ENCODE measurements at places on chromosomes 3 and 15.

DNA sequence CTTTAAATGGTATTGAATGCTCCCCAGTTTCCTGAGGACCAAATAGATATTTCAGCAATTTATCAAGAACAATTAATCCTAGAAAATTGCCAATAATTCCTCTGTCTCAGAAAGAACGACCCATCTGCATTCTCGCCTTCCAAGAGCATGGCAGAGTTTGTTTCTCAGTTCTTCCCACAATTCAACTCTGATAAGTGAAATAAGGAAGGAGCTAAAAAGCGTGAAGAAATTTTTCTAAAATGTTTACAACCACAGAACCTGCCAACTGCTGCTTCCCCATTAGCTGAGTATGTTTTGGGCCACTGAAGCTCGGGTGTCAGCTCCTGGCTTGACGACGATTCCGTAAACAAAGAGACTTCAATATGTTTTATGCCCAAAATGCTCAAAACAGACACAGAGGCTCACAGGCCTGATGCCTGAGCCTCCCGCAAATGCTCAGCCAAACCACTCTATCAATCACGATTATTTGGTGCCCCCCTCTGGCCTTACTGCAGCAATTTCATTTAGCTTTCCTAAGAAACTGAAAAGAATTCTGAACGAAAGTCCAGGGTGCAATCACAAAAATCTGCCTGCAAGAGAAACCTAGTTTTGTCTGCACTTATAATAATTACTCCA, 259.2 kb upstream of the CCDC54 start:
- no peak for DNase-seq

- no peak for DNase-seq
Observed at GRCh38 chr15:80940331-80940730, 49.3 kb downstream of the MESD start.

- DNase-seq, result no peak
Observed at GRCh38 chr3:124666067-124666466, 64.2 kb upstream of the UMPS start.

DNA sequence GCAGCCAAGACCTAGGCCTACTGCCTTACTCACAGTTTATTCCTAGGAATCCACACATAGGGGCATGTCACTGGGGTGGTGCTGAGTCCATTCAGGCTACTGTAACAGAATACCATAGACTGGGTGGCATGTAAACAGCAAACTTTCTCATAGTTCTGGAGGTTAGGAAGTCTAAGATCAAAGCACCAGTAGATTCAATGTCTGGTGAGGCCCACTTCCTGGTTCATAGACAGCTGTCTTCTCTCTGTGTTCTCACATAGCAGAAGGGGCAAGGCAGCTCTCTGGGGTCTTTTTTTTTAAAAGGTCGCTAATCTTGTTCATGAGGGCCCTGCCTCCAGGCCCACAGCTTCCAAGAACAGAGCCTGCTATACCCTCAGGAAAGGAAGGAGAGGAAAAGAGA, 113.9 kb upstream of the MANF start:
- DNase-seq, result no peak

DNA sequence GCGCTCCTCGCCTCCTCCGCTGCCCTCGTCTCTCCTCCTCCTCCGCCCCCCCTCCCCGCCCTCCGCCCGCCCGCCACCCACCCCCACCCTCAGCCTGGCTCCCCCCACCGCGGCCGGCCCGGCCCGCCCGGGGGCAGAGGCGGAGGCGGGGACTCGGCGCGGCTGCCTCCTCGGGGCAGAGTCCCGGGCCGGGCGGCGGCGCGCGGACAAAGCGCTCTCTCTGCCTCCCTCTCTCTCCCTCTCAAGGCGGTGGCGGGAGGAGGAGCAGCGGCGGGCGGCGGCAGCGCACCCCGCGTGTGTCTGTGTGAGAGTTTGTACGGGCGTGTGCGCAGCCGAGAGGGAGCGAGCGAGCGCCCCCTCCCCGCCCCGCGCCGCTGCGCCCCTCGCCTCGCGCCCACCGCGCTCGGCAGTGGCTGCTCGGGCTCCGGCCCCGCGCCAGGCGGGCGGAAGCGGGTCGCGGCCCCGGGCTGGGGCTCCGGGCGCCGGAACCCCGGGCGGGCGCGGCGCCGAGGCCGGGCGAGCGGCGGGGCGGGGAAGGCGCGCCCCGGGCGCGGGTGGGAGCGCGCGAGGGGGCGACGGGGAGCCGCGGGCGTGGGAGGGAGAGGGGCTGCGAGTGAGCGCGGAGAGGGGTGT, at the start of gene IGF2BP2:
Gene IGF2BP2, minus strand, starts transcription at position 37 of the 633 bp plus-strand sequence. CDS start 82 bp downstream, outside the sequence.
- peak; percentile 81 for DNase-seq
